D721Med (cell line): ENCODE measurements at places on chromosomes 3 and 15.

DNA sequence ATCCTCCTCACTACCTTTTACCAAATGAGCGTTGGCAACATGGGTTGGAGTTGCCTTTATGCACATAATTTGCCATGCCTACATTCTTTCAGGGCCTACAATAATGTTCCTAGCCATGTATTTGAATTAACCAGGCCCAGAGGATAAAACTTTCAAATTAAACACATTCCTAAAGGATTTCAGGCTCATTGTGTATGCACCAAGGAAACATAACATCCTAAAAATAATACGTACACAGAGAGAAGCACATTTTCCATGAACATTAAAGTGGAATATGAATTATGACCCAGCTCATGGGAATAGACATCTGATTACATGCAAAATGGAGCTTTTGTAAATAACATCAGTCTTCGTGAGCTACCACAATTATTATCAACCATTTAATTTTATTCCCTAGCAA is 203.3 kb downstream of the RORA start:
- no peak for DNase-seq

DNA sequence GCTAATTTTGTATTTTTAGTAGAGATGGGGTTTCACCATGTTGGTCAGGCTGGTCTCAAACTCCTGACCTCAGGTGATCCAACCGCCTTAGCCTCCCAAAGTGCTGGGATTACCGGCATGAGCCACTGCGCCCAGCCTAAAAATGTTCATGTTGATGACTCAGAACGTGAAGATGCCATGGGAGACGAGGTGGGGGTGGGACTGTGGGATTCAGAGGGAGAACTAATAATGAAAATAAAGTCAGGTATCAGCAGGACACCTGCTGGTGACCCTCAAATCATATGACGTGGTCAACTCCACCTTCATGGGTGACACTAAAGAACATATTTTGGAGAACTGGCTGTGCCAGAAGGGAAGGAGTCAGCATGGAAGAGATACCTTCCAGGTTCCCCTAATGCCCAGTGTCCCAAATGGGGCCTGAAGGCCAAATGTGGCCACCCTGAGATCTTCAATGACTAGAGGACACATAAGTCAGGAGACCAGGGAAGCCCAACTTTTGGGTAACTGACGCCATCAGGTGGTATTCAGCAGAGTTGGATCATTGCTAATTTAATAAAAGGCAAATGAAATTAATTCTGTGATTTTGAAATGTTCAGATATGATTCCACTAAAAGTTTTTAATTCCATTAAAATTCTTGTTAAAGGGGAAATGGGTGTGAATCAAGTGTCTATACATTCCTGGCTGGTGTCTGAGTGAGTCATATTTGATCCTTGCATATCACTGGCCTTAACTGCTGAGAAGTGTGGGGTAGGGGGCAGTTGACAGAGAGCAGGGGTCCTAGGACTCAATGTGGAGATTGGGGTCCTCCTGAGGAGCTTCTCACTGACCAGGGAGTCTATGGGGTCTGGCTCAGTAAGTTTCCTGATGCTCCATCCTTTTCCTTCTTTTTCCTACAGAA is 88.6 kb upstream of the GSK3B start:
- no peak for DNase-seq

DNA sequence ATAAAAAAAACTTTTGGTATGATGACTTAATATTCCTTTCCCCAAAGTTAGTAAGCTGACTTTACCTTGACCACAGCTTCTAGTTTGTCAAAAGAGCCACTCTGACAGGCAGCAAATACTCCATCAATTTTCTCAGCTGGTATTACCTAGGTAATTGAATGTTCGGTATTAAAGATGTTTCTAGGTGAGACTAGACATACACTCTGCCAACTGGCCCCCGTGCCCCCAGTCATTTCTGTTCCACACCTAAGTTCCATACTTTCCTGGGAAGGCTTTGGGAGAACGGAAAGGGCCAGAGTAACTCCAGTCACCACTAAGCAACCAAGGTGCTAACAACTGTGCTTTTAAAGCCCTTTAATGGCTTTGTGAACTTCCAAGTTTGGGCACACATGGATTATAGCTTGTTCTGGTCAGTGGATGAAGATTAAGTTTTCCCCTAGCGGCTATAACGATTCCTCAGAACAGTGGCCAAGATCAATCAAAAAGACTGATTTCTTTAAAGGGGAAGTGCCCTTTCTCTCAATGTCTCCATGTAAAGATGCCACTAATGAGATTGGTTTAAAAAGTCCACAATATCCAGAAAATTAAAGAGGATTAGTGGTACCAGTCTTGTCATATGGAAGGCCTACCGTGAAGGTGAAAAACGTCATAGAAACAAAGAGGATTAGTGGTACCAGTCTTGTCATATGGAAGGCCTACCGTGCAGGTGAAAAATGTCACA is 7.0 kb downstream of the EIF4A2 start:
- no peak for DNase-seq

- no peak for DNase-seq
These were observed 1078.5 kb downstream of the TUSC7 start for GRCh38 chr3:117788061-117788460.

DNA sequence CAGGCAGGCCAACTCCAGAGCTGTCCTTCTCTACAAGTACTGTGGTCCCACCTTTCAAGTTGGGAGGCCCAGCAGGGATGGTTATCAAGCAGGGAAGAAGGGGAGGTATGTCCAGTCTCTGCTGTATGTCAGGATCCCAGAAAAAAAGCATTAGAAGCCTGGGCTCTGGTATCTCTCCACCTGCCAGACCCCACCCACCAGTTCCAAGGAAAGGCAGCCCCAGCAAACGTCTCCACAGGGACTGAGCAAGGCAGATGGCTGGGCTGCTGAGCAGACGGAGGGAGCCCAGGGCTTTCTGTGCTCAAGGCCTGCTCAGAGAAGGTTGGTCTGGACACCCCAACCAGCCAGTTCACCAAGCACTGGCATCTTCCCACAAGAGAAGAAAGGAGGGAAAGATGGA is 287.8 kb downstream of the XXYLT1 start:
- no peak for DNase-seq

GRCh38 chr3:59401924-59402323 is 352.1 kb upstream of the CFAP20DC start:
- no peak for DNase-seq
